ENCODE measurements at places on chromosomes 6 and 20.
A peak's percentile ranks its signal among the peaks of the same experiment; 100 is the strongest.

GRCh38 chr20:35551503-35551902, 9.6 kb downstream of the ERGIC3 start:
- DNase-seq = no peak

- DNase-seq = peak; percentile 10
Measured at GRCh38 chr6:71724456-71725125, 161.8 kb upstream of the RIMS1 start.

DNA sequence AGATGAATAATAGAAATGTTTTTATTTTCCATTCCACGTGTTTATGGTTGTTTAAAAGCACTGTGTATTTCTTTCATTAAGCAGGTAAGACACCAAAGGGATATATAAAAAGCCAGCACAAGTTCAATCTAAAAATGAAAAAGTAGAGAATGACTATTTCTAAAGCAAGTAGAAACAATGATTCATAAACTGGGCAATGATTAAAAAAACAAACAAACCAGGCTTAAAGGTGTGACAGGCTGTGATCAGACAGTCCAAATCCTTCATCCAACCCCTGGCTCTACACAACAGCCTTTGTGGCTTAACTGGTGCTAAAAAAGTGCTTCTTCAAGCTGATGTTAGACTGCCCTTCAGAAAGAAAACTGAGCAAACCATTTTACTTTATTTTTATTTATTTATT, 45.7 kb upstream of the TSHZ2 start:
- DNase-seq = peak; percentile 36

DNA sequence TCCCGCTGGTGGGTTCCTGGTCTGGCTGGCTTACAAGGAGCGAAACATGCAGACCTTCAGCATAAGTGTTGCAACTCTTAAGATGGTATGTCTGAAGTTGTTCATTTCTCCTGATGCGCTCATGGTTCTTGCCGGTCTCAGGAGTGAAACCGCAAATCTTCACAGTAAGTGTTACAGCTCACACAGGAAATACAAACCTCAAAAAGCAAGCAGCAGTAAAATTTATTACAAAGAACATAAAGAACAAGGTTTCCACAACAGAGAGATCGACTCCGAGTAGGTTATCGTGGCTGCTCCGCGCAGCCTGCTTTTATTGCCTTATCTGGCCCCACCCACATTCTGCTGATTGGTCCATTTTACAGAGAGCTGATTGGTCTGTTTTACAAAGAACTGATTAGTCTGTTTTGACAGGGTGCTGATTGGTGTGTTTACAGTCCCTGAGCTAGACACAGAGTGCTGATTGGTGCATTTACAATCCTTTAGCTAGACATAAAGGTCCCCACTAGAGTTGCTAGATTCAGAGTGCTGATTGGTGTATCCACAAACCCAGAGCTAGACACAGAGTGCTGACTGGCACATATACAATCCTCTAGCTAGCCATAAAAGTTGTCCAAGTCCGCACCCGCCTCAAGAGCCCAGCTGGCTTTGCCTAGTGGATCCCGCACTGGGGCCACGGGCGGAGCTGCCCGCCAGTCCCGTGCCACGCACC, 39.2 kb downstream of the TRIM27 start:
- no peak for DNase-seq

- DNase-seq = no peak
Measured at GRCh38 chr6:152068622-152069261, 261.3 kb downstream of the ESR1 start.

- DNase-seq = no peak
Measured at GRCh38 chr6:15519681-15520080, 143.1 kb downstream of the DTNBP1 start.

- peak; percentile 37 for DNase-seq
Measured at GRCh38 chr6:2794171-2794730, 29.1 kb downstream of the WRNIP1 start.

GRCh38 chr6:166592821-166593220, 6.3 kb upstream of the RAMACL start:
- DNase-seq = peak; percentile 49

DNA sequence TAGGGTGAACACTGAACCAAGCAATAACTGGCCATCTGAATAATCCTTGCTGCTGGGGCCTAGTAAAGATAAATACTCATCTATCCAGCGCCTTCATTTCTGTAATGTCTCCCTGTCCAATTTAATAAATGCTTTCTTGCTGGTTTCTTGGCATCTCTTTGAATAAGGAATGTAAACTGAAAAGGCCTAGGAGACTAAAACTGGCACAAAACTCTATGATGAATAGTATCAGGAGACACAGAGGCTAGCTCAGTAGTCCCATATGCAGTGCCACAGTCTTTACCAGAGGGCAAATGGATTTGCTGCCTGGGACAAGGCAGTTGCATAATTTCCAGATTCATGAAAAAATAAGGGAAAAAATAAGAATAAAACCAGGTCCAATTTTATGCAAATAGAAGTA, 324.4 kb downstream of the CENPW start:
- peak; percentile 50 for DNase-seq

DNA sequence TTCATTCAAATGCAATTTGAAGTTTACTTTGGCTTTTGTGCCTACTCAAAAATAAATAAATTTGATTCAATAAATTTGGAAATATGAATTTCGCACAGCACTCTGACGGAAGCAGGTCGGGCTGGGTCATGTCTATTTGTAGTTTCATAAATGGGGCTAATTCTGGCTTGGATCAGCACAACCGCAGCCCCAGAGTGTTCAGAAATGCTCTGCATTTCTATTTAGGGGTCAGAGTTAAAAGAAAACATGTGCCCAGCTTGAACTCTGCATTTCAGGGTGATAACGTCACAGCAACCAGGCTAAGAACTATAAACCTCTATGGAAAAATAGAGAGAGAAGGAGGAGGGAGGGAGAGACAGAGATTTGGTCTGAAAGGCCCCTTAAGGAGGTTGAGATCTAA, 480.9 kb upstream of the NOX3 start:
- DNase-seq = no peak

- DNase-seq = peak; percentile 96
Measured at GRCh38 chr20:4064144-4064909, 49.0 kb upstream of the RNF24 start.

DNA sequence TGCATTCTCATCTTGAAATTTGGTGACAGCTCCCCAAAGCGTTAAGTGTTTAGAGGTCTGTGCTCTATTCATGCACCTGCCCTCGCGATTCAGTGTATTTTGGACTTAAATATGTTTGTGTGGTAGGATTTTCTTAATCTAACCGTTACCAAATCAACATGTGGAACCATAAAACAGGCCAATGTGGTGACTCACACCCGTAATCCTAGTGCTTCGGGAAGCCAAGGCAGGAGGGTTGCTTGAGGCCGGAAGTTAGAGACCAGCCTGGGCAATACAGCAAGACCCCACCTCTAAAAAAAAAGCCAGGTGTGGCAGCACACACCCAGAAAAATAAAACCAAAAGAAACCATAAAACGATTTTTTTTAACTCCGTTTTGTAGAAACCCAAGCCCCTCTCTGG, 31.5 kb downstream of the PYGB start:
- DNase-seq = no peak

- no peak for DNase-seq
Measured at GRCh38 chr20:13356591-13356990, 135.5 kb downstream of the ISM1 start.

DNA sequence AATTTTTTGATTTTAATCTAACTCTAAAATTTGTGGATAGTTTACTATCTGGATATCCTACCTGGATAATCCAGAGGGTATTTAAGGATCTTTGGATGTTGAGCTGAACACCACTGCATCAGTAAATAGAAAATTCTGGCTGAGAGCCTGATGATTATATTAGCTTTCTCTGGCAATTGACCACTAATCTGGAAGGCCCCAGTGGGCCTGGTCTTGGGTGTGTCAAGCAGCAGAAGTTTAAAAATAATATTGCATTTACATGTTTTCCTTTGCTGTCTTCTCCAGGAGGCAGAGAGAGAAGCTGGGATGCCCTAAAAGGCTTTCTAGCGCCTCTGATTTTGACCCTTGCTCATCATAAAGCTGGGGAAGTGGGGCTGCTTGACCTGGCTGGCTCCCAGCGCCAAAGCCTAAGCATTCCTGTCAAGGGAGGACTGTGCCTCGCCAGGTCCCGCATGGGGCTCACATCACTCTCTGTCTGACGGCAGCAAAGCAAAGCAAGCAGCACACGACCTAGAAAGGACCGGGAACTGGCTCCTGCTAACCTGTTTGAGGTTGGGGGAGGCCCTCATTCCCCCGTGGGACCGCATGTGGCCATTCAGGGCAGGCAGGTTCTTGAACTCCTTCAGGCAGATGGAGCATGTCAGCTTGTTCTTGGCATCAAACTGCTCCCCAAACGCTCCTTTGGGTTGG, 46.6 kb upstream of the MRPS10 start:
- no peak for DNase-seq

DNA sequence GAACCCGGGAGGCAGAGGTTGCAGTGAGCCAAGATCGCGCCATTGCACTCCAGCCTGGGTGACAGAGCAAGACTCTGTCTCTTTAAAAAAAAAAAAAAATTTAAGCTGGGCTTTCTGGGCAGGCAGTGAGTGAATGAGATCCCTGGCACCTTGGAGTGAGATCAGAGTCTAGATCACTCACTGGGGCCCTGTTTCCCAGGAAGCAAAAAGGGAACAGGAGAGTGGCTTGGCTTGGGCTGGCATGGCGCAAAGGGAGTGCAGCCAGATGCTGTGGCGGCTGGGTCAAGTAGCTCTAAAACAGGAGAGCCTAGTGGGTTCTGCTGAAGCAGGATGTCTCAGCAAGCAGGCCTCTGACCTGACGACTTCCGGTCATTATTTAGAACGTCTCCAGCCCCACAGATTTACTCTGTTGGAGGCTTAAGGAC, 10.4 kb downstream of the PLCG1 start:
- DNase-seq = no peak

DNA sequence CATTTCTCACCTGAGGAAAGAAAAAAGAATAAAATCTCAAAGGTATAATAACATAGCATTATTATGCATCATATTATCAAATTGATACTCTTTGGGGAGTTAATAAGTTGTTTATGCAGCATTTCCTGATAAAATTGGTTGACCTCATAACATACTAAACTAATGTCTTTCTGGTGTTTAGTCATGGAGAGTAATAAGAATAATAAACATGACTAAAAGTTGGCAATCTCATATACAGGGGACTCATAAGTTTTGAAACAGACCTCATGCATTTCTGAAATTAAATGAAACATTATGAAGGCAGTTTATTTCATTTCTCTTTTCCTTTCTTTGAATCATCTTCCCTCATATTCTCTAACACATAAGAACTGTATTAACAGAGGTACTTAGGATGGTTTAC, 60.5 kb upstream of the PRDM1 start:
- DNase-seq = peak; percentile 67

DNA sequence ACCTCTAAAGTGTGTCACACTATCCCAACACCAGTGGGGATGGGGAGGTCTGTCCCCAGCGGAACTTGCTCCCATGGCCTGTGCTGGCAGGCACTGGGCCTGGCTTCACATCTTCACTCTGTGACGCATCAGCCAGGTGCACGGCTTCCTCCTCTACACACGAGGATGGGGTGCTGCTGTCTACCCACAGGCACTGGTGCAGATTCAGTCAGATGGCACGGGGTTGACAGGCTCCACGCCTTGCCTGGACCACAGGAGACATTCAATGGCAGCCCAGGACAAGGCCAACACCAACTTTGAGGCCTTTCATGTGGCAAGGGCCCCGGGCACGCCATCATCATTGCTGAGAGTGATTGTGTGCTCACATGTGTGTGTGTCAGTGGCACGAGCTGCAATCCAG, 92.4 kb downstream of the TMEM242 start:
- no peak for DNase-seq

DNA sequence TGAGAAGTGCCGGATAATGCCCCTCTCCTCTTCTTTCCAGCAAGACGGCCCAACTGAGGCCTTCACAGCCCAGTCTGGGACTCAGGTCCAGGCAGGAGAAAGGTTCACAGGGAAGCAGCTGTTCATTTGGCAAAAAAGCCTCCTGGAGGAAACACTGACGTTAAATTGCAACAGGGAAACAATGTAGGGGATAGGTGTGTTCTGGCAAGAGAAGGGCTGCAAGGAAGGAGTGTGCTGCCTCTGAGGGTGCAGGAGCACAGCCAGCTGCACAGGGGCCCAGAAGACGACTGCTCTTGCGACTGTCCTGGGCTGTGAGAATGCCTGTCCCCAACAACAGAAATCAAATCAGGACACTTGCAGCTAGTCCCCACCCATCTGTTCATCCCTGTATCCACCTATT, 70.6 kb upstream of the PMEPA1 start:
- no peak for DNase-seq

DNA sequence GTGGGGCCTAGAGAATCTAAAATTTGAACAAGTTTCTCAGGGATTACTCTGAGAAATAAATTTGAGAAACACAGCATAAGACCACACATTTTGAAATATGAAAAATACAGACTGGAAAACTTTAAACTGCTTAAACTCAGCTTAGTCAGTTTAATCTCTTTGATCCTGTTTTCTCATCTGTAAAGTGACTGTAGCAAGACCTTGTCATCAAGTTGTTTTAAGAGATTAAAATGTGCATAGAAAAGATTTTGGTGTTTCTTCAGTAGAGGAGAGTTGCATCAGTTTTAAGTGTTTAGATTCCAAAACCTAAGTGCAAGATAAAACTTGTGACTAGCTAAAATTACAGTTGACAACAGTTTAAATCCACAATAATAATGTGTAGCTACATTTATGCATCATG, 8.1 kb upstream of the BCKDHB start:
- DNase-seq = no peak

DNA sequence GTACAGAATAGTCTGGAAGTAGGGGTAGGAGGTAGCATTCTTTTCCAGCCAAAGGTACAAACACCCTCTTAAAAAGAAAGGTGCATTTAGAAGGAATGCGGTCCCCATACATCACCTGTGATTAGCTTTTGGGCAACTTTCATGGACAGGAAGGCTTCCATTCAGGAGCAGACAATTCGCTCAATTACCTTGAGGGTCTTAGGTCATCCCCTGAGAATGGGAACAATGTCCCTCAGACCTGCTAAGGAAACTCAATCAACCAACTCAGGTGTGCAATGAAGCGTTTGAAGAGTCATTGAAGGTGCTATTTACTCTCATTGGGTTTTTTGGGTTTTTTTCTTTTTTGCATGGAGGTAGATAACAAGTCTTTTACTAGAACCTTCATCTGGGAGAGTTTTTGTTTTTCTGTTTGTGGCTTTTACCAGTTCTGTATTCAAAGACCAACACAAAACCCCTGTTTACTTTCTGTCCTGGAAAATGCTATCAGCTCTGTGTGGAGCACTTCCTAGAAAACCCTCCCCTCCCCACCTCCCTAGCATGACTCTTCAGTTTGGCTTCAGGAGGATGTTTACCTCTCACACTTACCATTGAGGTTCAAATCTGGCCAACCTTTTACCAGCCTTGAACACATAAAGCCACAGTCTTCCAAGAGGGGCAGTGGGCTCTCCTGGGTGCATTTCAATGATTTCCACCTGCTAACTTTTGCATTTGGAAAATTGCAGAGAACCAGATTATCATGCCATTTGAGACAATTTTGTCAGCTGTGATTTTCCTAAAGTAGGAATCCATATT, 271.2 kb upstream of the PRDM1 start:
- no peak for DNase-seq

Measured in GM23248 (cell line).